Natural killer cell treated with Interleukin-12 subunit alpha and Interleukin-12 subunit beta and Interleukin-15 and Interleukin-18, amount 100 ng/mL, for 72 hours (primary cell): ENCODE measurements at places on chromosomes 11 and 22. TPM values are rescaled to one million over a fixed set of nuclear protein-coding genes. Genes with fewer than 3 reads are reported as not detected.

Gene SCUBE2
- total RNA-seq: not detected

GRCh38 chr22:23565305-23565914, 14.7 kb downstream of the IGLL1 start:
- no peaks in the 10 kb centered on the region for H3K36me3 ChIP-seq
- no peak for DNase-seq
- no peak overlapping the region for H3K27ac ChIP-seq
- peaks cover 6% of the 10 kb centered on the region for H3K4me1 ChIP-seq
- peaks cover 13% of the 10 kb centered on the region for H3K27me3 ChIP-seq

GRCh38 chr22:23243006-23243573, 62.8 kb downstream of the BCR start:
- no peaks in the 10 kb centered on the region for H3K36me3 ChIP-seq
- H3K4me3 ChIP-seq: peak overlapping the region; percentile 75
- H3K4me1 ChIP-seq: peaks cover 79% of the 10 kb centered on the region
- no peak for DNase-seq

GRCh38 chr11:130727157-130728119, 188.8 kb downstream of the SNX19 start:
- H3K4me1 ChIP-seq: no peaks in the 10 kb centered on the region
- H3K27ac ChIP-seq: no peak overlapping the region
- no peak for DNase-seq
- peaks cover 24% of the 10 kb centered on the region for H3K36me3 ChIP-seq
